Smooth muscle cell of the brain vasculature (primary cell): ENCODE measurements at places on chromosomes 5 and 9.

GRCh38 chr9:22111954-22112247 is 102.8 kb upstream of the CDKN2B start:
- no peak for DNase-seq

DNA sequence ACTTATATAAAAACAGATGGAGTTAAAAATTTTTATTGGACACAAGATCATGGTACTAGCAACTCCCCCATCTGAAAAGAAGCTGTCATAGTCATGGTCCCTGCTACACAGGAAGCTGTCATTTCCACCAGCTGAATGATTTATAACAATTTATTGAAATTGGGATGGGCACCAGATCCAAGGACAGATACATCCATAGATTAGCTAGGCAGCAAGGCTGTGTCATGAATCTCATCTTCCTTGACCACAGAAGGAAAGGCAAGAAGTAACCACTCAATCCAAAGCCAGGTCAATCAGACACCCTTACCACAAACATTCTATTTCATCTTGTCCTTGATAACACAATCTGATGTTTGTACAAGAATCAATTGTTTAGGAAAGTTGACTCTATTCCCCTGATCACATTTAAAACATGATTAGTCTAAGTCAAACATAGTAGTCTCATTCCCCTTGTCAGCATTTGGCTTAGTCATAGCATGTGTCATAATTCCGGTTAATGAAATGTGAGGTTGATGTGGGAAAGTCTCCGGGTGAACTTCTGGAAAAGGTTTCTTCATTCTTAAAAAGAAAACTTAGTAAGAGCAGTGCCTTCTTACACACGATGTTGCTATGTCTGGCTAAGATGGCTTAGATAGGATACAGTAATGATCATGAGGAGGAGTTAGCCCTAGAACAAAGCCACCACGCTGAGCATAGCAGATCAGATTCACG is 462.6 kb upstream of the PAPPA start:
- no peak for DNase-seq

- no peak for DNase-seq
Observed at GRCh38 chr5:35876454-35876853, 19.8 kb downstream of the IL7R start.

GRCh38 chr9:22622815-22623214 is 176.2 kb downstream of the DMRTA1 start:
- DNase-seq = no peak
